ENCODE measurements at places on chromosomes 7 and 10.

- no peak for DNase-seq
Observed at GRCh38 chr10:126459878-126460481, 71.7 kb upstream of the ADAM12 start.

- DNase-seq: no peak
Observed at GRCh38 chr10:71248210-71248609, 35.8 kb downstream of the UNC5B start.

DNA sequence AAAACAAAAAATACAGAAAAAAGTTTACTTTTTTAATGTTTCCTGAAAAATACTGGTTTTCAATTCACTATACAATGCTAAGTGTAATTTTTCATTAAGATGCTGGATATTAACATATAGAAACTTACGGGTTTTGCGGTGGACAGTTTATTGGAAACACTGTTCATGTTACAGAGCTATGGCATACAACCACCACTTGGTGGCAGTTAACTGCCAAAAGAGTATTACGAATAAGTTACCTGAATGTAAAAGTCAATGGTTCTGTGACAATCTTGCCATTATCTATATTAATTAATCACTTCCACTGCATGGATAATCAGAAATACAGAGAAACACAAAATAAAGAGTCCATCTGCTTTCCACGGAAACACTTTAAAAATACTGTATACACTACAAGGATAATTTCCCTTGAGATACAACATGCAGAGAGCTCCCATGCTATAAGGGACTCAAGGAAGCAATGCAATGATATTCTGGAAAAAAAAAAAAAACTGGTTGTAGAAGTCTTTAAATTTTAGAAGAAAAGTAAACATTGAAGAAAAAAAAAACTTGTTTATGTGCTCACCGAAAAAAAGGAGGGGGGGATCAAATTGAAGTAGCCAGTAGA is 97.0 kb downstream of the TPK1 start:
- DNase-seq: no peak

GRCh38 chr7:108838198-108838597 is 268.5 kb downstream of the DNAJB9 start:
- DNase-seq: no peak

- DNase-seq: no peak
Observed at GRCh38 chr7:10106609-10107008, 867.1 kb upstream of the PHF14 start.

DNA sequence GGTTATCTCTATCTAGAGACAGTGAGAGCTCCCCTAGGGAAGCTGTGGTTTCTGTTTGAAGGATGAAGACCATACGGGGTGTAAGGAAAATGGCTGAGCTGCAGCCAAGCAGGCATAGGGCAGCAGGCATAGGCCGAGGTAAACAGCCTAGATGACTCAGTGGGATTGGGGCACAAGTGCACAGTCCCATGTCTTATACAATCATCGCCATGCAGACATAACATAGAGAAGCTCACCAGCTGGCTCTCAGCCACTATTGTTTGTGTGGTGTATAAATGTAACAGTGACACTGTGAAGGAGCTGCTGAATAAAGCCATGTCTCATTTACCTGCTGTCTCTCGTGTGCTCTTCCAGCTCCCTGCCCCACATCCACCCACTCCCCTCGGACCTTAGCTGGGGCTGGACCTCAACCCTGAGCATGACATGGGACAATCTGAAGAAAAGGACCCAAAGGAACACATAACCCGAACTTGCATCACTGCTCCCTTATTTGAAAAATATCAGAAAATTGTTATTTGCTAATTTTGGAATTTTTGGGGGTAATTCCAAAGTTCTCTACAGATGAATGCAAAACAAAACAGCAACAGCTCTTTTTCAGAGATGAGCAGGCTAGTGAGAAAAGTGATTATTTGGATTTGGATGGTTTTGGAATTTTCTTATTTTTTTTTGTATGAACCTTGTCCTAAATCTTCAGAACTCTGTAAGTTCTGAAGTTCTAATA is 582.7 kb downstream of the REEP3 start:
- DNase-seq: no peak

DNA sequence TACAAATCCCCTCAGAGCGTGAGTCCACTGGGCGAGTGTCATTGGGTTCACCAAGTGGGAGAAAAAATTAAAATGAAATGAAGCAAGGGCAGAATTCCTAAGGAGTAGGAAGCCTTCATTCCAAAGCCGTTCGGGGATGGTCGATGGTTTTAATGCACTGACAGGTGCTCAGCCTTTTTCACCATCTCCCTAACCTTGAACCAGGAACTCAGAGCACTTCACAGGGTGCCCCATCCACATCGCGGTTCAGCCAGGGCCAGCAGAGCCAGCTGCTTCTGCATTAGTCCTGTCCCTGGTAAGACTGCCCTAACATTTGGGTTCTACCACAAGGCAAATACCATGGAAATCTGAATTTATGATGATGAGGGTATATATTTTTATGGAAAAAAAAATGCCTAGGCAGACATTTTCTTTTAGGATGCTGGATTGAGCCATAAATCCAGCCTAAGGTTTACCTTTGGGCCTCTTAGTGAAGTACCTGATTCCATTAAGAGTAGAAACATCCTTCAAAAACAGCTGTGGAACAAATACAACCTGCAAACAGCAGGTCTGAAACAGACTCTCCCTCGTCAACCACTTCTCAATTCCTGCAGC is 203.5 kb upstream of the RNF32 start:
- no peak for DNase-seq

- peak; percentile 31 for DNase-seq
Observed at GRCh38 chr10:78028438-78029268, 662 bp downstream of the POLR3A start.

GRCh38 chr7:815284-816216 is 16.7 kb upstream of the SUN1 start:
- DNase-seq: peak; percentile 55

DNA sequence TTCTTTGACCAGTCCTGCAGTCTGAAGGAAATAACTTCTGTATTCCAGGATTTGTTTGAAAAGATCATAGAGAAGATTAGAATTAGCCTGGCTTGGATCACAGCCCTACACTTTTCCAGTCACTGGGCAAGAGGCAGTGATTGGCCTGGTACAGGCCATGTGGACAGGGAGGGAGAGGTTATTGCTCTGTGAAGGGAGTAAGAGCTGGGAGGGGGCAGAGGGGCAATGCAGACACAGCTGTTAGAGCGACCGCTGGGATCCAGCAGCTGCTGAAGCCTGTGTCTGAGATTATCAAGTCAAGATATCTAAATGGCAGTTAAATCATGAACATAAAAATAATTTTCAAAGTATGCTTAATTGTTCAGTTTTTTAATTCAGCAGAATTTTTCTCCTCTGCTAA is 257.3 kb downstream of the SDK1 start:
- DNase-seq: no peak

- DNase-seq: no peak
Observed at GRCh38 chr10:98436704-98437103, 10.0 kb downstream of the HPS1 start.

DNA sequence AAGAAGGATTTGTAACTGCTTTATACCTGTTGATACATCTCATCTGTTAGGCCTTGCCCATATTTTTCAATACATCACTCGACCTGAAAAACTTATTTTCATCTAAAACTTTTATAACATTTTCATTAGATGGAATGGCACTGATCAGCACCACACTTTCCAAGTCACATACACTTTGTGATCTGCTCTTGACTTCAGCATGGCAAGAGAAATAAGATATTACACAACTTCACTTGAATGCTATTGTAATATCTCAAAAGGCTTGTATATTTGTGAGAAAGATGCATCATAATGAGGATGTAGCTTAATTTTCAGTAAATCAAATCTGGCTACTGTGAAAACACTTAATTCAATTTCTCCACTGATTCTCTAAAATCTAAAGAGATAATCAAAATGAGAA is 126.2 kb downstream of the MICU1 start:
- no peak for DNase-seq

- DNase-seq: no peak
Observed at GRCh38 chr10:27995311-27995710, 3.6 kb downstream of the ODAD2 start.
